ENCODE measurements at places on chromosomes 7 and 10.

GRCh38 chr7:137820677-137821420 is 25.9 kb downstream of the DGKI start:
- no peak for DNase-seq

- no peak for DNase-seq
These were observed 169.2 kb upstream of the AHR start for GRCh38 chr7:17129218-17129617.

DNA sequence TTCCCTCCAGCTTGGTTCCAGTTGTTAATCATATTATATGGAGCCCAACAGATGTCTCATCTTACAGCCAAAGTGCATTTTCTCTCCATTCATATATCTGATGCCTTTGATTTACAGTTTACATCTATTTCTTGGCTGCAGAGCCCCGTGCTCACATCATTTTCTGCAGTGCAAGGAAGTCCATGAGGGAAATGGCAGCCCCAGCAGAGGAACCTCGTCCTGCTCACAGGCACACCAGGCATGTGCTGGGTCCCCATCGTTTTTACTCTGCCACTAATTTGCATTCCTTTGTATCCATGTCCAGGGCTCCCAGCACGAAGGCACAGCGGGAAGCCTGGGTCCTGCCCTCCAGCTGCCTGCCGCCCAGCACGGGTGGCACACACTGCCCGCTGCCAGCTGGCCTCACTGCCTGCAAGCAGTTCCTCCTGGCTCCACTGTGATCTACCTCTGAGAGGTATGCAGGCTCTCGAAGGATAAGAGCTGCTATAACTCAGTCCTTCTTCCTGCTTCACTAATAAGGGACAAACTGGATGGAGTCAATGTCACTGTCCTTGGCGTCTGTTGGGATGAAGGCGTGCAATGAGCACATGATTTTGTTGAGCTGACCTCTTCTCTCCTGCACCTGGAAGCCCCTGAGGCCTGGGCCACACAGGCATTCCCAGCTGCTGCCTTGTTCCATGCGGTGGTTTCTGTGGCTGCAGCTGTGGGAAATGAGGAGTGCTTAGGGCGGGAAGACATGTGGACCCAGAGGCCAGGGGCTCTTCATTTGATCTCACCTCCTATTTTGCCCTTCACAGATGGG is 583.6 kb upstream of the MGMT start:
- no peak for DNase-seq

- no peak for DNase-seq
These were observed 516.4 kb downstream of the PCDH15 start for GRCh38 chr10:54284526-54285193.

DNA sequence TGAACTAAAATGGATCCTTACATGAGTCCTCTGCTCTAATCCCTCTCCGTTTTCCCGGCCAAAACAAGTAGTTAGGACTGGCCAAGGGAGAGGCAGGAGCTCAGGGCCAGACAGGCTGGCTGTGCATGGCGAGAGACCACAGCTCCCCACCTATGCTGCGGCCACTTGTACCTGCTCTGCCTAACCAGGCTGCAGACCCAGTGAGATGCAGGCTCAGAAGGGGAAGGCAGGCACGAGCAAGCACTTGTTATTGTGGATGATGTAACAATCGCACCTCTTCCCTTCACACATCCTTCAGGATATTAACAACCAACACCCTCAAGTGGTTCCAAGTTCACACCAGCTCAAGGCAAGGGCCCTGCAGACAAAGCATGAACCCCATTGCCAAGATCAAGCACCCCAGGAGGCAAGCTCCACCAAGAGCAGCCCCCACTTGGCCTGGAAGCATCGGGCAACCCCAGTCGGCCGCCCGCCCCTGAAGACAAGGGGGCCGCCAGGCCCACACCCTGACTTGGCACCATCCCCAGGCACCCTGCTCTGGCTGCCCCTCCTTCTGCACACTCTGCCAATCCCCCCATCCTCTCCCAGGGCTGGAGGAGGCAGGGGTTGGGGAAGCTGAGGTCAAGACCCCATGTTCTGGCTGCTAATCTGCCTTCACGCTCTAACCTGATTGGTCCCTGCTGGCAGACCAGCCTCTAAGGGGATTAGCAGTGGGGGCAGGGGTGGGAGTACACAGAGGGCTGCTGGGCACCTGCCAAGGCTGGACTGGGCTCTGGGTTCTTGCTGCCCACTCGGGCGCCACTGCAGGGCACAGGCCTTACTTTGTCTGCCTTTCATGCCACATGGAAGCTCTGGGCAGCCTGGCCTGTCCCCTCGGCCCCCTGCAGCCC is 111.3 kb downstream of the SLIT1 start:
- DNase-seq: no peak

- DNase-seq: no peak
These were observed 1.9 kb downstream of the DHX32 start for GRCh38 chr10:125878957-125879835.

GRCh38 chr7:739983-740942 is 13.2 kb upstream of the PRKAR1B start:
- DNase-seq: no peak

DNA sequence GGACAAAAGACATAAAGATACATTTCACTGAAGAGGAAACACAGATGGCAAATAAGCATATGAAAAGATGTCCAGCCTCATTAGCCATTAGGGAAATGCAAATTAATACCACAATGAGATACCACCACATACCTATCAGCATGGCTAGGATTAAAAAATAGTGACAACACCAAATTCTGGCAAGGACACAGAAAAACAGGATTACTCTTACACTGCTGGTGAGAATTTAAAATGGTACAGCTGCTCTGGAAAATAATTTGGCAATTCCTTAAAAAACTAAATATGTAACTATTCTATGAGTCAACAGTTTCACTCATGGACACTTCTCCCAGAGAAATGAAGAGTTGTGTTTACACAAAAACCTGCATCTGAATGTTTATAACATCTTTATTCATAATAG is 121.1 kb downstream of the C10orf90 start:
- no peak for DNase-seq

DNA sequence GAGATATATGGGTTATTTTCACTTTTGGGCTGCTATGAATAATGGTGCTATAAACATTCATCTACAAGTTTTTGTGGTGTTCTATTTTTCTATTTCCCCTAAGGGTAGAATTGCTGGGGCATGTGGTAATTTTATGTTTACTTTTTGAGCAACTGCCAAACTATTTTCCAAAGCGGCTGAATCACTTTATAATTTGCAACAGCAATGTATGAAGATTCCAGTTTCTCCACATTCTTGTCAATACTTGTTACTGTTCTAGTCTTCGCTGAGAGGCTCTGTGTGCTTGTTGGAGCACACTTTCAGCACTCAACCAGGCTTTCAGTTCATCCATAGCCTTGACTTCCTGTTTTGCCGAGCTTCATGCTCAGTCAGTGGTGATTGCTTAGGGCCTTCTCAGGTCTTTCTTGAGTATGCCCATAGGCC is 39.0 kb downstream of the ADK start:
- no peak for DNase-seq

DNA sequence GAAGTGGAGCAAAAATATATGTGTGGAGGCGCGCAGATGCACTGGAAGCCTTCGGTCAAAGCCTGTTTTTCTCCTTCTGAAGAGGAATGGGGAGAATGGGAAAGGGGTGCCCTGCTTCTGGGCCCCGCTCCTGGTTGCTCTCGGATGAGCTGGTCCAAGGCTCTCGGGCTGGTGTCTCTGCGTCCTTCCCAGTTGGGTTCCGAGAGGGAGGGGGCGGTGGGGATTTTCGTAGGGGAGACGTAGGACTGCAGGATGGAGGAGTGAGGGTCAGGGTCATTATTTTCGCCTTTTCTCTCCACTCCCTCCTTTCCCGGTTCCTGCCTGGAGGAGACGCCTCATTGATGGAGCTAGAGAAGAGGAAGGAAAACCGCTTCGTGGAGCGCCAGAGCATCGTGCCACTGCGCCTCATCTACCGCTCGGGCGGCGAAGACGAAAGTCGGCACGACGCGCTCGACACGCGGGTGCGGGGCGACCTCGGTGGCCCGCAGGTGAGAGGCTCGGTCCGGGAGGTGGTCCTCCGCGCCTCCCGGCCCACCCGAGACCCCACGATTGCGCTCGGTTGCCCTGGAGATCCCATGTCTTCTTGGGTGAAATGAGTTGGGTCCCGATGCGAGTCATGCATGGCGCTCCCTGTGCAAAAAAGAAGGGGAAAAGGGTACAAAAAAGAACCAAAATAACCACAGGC is 790 bp downstream of the ADAM22 start:
- DNase-seq: no peak

DNA sequence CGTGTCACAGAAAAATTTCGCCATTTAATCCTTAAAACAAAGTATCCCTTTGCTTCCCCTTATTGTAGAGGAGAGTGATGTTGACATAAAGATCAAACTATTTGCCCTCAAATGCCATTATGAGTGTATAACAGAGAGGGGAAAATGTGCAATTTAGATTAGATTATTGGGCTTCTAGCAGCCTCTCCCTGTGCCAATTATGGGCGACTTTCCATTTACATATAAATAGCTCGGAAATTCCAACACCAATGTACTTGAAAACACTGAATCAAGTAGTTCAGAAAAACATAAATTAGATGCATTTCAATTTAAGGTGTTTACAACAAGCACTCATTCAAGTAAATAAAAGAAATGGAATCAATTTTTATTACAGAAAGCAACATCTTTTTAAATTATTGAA is 64.6 kb upstream of the LRRN3 start:
- DNase-seq: no peak

DNA sequence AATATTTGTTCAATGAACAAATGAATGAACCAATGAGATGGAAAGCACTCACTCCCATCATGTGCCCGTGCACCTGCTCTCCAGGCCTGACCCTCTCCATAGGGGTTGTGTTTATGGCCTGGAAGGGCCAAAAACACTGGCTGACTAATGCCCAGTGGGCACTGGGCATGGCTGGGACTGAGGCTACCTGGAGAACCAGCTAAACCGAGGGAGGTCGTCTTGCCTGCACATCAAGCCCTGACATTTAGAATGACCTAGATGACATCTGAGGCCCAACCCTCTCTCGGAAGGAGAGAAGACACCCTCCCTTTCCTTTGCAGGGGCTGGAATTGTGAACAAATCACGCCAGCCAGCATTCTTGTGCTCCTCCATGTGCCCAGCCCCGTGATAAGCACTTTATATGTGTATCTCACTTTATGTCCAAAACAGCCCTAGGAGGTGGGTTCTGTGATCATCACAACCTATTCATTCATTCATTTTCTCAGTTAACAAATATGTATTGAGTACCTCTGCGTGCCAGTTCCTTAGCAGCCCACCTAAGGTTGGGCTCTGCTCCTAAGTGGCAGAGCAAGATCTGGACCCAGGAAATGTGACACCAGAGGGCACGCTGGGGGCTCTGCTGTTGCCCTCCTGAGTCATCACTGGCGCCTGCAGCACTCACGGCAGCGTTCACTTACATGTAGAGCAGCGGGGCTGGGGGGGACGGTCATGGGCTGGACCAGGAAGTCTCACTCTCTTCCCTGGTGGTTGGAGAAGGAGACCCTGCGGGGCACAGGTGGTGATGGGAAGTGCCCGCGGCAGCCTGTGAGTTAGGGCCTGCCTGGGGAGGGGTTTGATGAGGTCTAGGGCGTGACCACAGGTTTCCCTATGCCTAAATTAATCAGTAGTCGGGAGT is 52.0 kb downstream of the TSPAN15 start:
- DNase-seq: no peak

DNA sequence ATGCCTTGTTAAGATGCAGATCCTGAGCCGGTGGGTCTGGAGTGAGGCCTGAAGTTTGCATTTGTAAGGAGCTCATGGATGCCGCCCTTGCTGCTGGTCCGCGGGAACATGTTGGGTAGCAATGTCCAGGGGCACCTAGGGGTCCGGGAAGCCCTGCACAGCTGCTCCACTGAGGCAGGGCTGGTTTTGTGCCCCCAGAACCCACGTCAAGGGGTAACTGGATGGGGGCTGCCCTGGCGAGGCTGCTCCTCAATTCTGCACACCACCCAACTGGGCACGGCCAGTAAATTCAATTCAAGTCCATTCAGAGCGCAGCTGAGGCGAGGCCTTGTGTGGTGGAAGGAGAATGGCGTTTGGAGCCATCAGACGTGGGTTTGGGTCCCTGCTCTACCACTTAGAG is 246.3 kb upstream of the PITRM1 start:
- no peak for DNase-seq

- DNase-seq: no peak
These were observed 74.8 kb upstream of the CXCL12 start for GRCh38 chr10:44459671-44460070.

GRCh38 chr7:154912871-154913637 is 89.9 kb downstream of the PAXIP1 start:
- no peak for DNase-seq

DNA sequence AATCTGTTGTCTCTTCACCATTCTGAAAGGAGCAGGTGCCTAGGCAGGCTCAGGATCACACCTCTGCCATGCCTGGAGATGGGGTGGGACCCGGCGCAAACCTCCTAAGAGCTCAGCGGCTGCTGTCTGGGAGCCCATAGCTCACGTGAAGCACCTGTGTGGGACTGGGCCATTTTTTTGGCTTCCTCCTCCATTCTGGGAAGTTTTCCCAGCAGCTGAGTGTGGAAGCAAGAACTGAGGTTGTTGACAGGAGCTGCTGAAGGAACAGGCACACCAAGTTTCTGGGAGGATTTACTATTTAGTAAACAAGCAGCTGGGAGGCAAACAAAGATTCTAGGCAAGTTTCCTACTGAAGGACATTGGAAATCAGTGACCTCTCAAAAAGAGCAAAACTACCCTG is 77.3 kb downstream of the FAM13C start:
- no peak for DNase-seq
